ENCODE measurements at places on chromosomes 2 and 18.

GRCh38 chr2:172162739-172163336 lies 60.1 kb upstream of the DLX2 start:
- no peak for DNase-seq

DNA sequence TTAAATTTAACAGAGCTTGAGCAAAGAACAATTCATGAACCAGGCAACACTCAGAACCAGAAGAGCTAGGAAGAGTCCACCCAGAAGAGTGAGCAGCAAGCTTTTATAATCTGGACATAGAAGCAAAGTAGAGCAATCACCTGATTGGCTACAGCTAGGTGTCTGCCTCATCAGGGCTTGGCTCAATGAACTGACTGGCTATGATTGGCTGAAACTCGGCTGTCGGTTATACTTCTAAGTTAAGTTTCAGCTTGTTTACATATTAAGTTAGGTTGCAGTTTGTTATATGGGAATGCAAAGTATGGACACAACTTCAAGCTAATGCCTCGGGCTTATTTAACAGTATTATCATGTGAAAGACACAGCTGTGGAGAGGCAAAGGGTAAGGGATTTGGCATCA lies 63.2 kb upstream of the NABP1 start:
- no peak for DNase-seq

GRCh38 chr18:36046898-36047297 lies 20.5 kb downstream of the RPRD1A start:
- no peak for DNase-seq

DNA sequence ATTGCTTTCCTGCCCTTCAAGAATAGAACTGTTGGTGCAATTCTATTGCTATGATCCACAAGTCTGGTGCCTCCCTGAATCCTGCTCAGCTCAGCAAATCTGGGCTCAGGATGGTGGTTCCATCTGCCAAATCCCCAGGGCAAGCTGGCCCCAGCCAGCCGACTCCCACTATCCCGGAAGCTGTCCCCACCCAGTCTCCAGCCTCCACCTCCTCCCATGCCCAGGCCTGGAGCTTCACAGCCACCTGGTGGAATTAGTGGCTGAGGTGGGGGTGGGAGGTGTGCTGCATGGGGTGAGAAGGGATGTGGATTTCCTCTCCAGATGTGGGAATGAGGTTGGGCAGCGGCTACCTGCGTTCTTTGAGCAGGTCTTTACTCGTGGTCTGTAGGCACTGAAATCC lies 119.3 kb upstream of the SMAD2 start:
- no peak for DNase-seq

DNA sequence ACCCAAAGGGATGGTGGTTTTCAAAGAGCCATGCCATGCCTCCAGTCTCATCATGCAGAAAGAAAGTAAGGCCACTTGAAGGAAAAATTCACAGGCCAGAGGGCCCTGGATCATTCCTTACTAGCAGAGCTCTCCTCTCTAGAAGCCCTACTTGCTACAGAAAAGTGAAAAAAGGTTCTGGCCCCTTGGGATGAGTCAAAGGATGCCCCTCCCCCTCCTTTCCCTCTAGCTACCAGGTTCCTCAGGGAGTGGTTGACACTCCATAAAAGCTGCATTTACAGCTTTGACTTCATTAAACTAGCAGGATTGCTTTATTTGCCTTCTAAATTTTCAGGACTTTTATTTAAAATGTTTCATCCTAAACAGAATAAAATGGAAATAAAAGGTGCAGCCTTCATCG lies 21.2 kb downstream of the OSR1 start:
- DNase-seq = no peak

- no peak for DNase-seq
Measured at GRCh38 chr2:6025391-6025790, 333.2 kb downstream of the SOX11 start.

GRCh38 chr2:240948086-240948485 lies 42.0 kb downstream of the CROCC2 start:
- DNase-seq = no peak

GRCh38 chr18:31606265-31606664 lies 14.6 kb downstream of the TTR start:
- no peak for DNase-seq

DNA sequence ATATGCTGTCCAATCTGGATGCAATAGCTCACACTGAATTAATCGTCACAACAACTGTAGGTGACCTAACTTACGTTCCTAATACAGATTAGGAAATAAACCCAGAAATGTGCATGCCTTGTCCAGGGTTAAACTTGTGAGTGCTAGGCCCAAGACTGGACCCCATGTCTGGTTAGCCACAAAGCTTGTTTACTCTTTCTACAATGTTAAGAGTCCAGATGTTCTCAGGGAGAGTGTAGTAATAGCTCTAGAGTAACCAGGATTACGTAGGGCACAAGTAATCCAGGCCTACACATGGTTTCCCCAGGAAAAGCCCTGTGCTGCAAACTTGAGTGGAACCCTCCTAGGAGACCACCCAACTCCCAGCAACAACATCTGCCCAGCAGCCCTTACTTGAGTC lies 26.2 kb downstream of the TRIB2 start:
- no peak for DNase-seq

DNA sequence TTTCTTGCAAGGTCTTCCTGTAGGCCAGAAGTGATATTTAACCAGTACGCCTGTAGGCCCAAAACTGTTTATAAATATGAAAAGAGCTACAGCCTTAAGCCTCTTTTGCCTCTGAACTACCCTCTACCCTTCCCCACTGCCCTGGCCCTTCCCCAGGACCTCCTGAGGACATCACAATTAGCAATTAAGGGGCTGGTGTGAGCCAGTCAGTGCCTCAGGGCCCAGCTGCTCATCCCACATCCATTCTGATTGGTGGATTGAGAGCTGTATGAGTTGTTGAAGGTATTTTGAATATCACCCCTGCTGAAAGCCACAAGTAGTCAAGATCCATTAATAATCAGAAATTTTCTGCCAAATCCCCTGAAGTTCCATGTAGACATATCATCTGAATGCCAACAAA lies 126.3 kb upstream of the TACR1 start:
- DNase-seq = no peak

- DNase-seq = no peak
Measured at GRCh38 chr2:216651351-216651881, 18.2 kb downstream of the IGFBP2 start.

DNA sequence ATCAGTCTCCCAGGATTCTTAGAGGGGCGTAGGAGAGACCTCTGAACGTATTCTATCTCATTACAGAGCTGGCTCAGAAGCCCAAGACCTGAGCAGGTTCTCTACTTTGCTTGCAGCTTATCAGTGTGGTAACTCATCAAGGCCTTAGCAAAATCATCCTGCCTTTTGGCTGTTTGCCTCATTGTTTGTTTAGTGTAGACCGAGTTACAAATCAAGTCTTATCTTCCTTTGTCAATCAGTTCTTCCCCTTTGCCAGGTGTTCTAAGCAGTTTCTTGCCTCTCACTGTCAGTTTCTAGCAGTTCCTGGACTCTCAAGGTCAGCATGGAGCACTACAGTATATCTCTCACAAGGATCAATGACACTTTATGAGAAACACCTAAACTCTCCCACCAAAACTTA lies 30.9 kb upstream of the NAB1 start:
- no peak for DNase-seq

- peak; percentile 90 for DNase-seq
Measured at GRCh38 chr2:97870396-97870843, 125.3 kb downstream of the TMEM131 start.

GRCh38 chr2:20129331-20130159 lies 78.1 kb upstream of the LAPTM4A start:
- no peak for DNase-seq

- no peak for DNase-seq
Measured at GRCh38 chr18:75248426-75249174, 38.0 kb downstream of the TSHZ1 start.

GRCh38 chr2:212815453-212815852 lies 276.9 kb upstream of the ERBB4 start:
- DNase-seq = peak; percentile 53

- no peak for DNase-seq
Measured at GRCh38 chr2:140994856-140995255, 1136.0 kb downstream of the LRP1B start.

- DNase-seq = no peak
Measured at GRCh38 chr2:121203591-121204249, 81.3 kb downstream of the TFCP2L1 start.

GRCh38 chr2:109611467-109612095 lies 2.2 kb downstream of the SEPTIN10 start:
- DNase-seq = no peak

DNA sequence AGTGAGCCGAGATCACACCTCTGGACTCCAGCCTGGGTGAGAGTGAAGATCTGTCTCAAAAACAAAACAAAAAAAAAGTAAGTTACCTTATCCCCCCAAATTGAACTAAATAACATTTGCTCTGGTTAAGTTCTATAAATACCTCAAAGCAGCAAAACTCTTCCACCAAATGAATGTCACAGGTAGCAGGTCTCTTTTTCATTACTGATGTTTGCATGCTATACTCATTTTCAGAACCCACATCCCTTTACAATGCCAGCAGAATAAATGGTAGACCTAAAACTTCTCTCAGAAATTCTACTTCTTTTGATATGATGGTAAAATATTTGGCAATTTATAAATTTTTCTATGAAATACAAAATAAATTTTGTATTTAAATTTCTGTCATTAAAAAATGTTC lies 22.3 kb downstream of the INO80D start:
- no peak for DNase-seq

DNA sequence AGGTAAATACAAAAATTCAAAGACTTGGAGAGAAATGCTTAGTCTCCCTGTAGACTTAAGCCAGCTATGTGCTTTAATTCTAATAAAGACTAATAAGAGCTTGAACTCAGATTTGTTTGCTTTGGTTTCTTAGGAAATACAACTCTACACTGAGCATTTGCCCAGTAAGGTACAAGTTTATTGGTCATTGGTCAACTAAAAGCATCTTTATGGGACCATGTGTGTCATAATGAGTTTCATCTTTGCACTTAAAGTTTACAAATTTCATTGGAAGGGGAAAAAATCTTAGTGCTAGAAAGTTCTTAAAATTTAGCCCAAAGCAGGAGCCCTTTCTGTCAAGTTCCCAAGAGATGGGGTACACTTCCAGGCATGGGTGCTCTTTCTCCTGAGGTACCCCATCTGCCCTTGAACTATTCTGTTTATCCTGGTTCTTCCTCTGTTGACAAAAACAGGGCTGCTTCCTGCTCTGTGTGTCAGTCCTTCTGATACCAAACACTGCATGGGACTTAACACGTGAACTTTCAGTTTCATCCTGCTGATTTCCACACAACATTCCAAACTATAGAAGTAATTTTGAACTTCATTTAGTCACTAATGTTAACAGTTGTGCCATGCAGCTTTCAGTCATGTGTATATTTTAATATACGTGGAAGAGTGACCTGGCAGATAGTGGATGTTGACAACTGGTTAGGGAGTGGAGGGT lies 200.2 kb downstream of the TPGS2 start:
- no peak for DNase-seq

- no peak for DNase-seq
Measured at GRCh38 chr2:19348692-19349091, 9.7 kb downstream of the OSR1 start.

DNA sequence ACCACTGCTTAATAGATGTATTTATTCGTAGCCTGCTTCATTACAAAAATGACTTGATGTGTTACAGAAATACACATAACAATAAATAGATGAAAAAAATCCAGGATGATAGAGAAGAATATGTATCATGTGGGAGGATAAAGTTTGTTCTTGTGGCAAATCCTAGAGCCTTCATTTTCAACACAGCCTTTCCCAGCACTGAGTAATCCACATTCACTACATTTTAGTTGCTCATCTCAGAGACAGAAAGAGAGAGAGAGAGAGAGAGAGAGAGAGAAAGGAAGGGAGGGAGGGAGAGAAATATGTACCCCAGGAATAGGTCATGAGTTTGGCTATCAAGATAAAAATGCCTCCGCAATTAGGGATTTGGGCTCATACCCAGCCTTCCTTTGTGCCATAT lies 144.3 kb downstream of the RBMS1 start:
- no peak for DNase-seq

Measured in activated CD4-positive, alpha-beta T cell treated with anti-CD3 and anti-CD28 coated beads, Interleukin-2, Interleukin-6, amounts not matched to agents 100 ng/mL and 50 ng/mL, durations not matched to agents 16 hours and 8 hours (primary cell).